ENCODE measurements at places on chromosomes 3 and 15. TPM values are rescaled to one million over a fixed set of nuclear protein-coding genes. Genes with fewer than 3 reads are reported as not detected.

DNA sequence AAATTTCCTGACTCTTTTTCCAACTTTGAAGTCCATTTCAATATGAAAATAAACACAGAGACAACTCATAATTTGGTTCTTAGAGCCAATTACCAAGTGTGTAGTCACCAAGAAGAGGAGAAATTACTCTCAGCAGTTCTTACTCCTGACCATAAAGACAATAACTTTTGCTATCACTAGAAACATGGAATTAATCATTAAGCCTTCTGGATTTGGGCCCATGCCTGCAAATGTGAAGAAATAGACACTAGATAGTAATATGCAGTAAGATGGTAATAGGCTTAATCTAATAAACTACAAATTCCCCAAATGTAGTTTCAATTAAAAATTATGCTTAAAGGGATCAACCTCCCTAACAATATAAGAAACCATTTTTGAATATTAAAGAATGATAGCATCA is 185.1 kb upstream of the AGTR1 start:
- no peak for DNase-seq

- DNase-seq: no peak
These were observed 53.0 kb downstream of the LSAMP start for GRCh38 chr3:116392291-116392690.

- DNase-seq: no peak
These were observed 8.7 kb downstream of the DISP2 start for GRCh38 chr15:40366457-40367370.

GRCh38 chr15:43376017-43376705 is 5.3 kb downstream of the TUBGCP4 start:
- peak; percentile 52 for DNase-seq

- no peak for DNase-seq
These were observed 5.4 kb downstream of the NFKBIZ start for GRCh38 chr3:101854608-101855304.

GRCh38 chr15:79593119-79593869 is 161.2 kb downstream of the MINAR1 start:
- DNase-seq: no peak

Gene HTR3D
- not detected for total RNA-seq

Gene EIF2A
- total RNA-seq: 128 TPM

DNA sequence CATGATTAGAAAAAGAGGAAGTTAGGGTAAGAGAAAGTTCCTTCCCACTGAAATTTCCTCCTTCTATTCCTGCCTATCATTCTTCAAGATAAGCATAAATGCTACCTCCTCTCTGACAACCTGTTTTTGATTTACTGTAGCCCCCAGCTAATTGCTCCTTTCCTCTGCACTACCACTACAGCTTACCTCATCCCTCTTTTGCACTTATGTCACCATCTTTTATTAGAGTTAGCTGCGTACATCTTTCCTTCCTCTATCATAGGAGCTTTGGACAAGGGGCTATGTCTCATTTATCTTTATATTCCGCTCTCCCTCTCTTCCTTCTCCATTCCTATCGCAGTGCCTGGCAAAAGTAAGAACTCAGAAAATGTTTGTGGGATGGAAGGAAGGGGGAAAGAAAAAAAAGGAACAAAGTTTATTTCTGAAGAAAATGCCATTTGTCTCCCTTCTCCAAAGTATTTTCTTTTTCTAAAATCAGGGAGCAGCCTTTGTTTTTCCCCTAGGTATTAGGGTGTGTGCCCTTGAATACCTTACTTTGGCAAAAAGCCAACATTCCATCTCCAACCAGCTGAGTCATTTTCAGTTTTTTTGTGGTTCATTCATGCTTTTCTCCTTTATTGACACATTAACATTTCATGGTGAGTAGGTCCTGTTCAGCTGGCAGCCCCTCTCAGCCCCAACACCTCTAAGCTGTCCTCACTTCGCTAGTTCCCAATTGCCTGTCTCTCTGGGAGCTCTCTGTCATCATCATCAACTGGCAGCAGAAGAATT is 87.6 kb upstream of the SOX2 start:
- no peak for DNase-seq

DNA sequence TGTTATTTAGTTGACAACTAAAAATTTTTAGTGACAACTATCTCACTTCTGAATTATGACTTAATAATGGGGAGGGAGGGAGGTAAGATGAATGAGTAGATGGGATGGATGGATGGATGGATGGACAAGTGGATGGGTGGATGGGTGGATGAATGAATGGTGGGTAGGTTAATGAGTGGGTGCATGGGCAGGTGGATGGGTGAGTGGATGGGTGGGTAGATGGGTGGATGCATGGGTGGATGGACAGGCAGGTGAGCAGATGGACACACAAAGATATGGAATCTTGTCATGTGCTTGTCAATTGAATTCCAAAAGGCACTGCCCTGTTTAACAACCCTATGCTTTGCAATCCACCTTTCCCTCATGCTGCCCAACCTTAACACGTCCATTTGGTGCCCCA is 41.5 kb downstream of the KLHL25 start:
- DNase-seq: no peak

DNA sequence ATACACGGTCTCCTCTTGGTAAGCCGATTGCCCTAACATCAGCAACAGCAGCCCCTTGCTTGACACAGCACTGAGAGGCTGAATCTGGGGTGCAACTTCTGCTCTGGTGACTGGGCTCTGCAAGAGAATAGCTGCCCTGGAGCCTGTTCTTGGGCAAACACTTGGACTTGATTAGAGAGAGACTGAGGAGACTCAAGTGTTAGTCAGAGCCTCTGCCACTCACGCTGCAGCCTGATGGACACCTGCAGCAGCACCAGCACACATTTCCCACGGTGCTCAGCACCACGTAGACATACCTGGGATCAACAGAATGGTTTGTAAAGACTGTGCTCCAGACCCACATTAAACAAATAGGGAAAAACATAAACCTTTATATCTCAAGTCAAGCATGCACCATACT is 35.8 kb upstream of the UMPS start:
- no peak for DNase-seq

DNA sequence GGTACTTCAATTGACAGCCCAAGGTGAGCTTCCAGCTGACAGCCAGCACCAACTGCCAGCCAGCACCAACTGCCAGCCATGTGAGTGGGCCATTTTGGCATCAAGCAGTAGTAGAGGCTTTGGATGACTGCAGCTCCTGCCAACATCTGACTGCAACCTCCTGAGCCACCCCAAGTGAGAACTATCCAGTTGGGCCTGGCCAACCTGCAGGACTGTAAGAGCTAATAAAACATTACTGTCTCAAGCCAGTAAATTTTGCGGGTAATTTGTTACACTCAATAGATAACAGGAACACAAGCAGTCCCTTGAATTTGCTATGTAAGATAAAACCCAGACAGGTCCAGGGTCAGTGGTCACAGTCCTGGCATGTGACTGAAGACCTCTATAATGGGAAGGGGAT is 29.7 kb downstream of the EPHB1 start:
- DNase-seq: no peak

DNA sequence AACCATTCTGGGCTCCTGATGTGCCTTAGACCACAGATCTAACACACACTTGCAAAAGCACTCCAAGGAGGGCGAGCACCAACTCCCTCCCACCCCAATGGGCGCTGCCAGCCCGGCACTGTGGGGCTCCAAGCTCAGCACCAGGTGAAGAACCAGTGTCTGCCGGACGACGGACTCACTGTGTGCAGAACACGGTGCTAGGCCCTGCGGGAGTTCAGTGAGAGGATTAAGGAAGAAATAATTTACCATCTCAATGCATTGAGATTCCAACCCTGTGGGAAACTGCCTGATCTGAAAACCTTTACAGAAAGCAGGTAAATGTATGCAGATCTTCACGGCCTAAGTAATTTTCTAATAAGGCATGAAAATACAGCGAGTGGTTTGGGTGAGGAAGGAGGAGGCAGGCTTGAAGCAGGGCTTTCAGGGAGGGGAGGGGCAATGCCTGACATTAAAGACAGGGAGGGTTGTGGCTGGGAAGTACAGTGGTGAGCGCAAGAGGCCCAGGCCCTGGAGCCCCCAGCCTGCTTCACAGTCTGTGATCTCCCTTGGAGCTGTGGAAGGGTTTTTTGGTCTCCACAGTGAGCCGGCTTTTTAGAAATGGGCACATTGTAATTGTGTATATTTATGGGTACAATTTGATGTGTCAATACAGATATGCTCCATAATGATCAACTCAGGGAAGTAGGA is 35.6 kb upstream of the CHRNB4 start:
- DNase-seq: no peak

Gene GRIP2
- total RNA-seq: not detected

- no peak for DNase-seq
These were observed 231.5 kb downstream of the THRB start for GRCh38 chr3:24263069-24263668.

Gene NEK10
- 0.42 TPM for total RNA-seq

Gene IL17RB
- total RNA-seq: 2.1 TPM

- DNase-seq: no peak
These were observed 67.3 kb downstream of the MORC1 start for GRCh38 chr3:109050591-109051167.

DNA sequence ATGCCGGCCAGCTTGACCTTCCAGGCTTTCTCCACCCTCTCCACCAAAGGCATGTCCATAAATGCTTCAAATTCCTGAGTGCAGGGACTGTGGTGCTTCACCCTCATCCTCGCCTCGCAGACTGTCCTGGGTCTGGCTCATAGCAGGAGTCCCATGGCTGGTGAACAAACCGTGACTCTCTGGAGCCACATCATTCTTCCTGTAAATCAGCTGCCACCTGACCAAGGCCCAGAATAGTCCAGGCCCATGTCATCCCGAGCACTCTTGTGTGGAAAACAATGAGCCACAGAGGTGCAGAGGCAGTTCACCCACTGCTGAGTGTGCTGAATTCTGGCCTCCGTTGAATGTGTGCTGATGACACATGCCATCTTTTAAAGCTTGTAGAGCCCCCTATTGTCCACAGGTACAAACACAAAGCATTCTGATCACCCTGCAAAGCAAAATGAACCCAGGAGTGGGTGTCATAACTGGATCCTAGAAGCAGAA is 68.6 kb downstream of the ABHD5 start:
- peak; percentile 14 for DNase-seq

Gene SMCO1
- not detected for total RNA-seq

- DNase-seq: peak; percentile 34
These were observed 178.8 kb downstream of the NSMCE3 start for GRCh38 chr15:29090617-29091466.

DNA sequence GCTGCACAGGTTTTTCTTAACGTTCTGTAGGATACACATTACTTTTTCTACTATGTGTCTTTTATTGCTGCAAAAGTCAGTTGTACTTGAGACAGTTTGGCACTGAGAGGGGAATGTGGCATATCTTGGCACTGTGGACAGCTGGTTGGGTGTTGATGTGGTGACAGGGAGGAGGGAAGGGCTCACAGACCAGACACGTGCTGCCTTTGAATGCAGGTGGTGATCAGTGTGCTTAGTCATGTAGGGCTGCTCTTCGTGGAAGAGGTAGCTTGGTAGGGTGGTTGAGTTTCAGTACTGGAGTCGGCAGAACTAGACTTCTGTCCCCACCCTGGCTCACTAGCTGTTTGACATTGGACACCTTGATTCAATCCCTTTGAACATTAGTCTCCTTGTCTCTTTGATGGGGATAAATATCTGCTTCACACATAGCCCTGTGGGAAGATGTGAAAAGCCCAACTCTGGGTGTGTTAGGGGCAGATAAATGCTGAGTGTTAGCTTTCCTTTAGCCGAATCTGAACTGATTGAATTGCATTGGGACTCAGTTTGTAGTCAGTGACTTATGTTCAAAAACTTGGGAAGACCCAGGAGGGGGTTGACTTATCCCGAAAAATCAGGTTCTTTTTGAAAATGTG is 108.4 kb downstream of the PTPRG start:
- no peak for DNase-seq

DNA sequence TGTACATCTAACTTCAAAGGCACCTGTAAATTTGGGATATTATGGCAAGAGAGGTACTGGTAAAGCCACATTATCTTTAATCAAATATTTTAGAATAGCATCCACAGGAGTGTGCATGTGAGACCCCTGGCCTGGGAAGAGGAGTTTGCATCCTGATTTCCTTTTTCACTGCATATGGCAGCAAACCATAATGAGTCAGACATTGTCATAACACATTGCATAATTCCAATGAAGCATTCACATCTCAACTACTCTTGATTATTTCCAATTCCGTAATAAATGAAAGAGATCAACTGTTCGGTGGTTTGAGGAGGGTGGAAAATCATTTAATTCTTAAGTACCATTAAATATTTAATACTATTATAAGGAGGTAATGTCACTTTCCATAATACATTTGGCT is 215.0 kb downstream of the MECOM start:
- no peak for DNase-seq

DNA sequence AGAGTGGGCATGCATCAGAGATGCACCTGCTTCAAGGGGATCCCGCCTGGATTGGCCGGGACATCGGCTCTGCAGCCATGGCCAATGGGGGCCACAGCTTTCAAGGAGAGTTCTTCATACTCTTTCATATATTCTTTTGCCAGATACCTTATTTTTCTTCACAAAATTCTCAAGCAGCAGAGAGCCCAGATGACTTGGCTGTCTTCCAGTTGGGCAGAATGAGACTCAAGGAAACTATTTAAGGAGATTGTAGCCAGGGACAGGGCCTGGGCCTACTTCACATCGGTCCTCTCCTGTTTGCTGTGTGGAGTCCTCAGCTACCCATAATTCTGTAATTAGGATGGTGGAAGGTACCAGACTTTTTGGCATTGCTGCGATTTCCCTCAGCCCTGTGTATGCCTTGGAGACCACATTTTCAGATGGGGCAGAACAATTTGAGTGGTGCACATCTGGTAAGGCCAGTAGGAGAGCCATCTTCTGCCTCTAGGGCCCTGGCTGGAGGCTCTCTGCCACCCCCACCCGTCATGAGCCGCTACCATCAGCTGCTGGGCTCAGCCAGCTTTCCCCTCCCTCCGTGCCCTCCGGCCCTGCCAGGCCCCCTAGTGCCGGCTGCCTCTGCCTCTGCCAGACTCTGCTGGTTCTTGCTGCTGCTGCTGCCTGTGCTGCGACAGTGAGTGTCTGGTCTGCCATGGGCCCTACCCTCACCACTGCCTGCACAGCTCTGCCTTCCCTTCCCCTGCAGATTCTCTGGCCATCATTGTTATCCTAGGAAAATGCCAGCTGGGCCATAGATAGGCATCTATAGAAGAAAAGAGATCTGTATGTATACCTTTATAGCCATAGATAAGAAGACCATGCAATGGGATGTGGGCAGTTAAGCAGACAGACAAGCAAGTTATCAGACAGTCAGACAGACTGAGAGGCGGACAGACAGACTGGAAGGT is 6.7 kb downstream of the PLIN1 start:
- DNase-seq: no peak

DNA sequence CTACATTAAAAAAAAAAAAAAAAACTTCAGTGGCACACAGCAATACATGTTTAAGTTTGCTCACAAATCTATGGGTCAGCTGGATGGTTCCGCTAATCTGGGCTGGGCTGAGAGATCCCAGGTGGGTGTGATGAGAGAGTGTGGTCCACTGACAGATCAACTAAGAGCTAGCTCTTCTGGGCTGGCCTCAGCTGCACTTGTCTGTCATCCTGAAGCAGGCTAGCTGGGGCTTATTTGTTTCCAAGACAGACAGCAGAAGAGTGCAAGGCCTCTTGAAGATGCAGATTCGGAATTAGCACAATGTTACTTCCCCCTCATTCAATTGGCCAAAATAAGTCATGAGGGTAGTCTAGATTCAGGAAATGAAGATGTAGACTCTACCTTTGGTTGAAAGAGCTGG is 56.5 kb downstream of the SIDT1 start:
- DNase-seq: no peak

- DNase-seq: no peak
These were observed 299.3 kb downstream of the CLSTN2 start for GRCh38 chr3:140234256-140234655.
